CD4-positive, alpha-beta T cell treated with Interleukin-12 subunit alpha and Interleukin-12 subunit beta, for 1 hour (primary cell): ENCODE measurements at places on chromosomes 7 and 10.

DNA sequence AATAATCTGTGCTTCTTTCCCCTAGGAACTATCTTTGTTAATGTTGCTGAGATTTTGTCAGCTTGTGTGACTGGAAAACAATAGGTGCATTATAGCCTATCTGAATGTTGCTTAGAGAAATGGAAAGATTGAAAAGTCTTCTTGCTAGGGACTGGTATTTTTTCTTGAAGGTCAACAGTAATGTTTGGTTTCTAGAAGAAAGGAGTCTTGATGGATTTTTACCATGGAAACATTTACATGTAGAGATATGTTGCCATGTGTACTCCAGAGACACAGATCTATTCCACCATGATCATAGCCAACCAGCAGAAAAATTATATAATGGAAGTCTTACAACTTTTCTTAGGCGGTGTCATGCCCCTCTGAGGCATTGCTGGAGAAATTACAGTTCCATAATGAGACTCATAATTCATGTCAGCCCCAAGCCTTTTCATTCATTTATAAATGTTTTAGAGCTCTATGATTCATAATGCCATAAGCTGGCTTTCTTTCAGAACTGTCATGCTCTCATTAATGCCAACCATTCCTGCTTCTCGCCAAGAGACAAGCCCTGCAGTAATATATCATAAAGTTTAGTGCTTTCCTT is 175.1 kb upstream of the PTPRZ1 start:
- DNase-seq, result no peak

- DNase-seq, result no peak
Observed at GRCh38 chr7:26653430-26654399, 210.7 kb downstream of the SKAP2 start.

DNA sequence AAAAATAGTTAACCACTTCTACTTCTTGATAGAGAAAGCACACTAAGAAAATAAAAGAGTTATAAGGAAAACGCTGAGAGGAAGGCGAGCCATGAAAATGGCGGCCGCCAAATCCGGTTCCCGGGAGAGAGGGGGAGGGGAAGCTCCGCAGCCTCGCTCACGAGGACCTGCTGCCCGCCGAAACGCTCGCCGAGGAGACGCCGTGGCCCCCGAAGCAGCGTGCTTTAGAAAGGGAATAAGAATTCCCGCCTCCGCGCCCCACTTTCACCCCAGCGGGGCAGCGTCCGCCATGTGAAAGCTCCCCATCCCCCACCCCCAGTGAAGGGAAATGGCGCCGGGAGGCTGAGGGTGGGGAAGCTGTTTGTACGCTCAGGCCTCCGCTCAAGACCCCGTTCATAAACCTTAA is 505 bp downstream of the HNRNPA2B1 start:
- peak; percentile 75 for DNase-seq

DNA sequence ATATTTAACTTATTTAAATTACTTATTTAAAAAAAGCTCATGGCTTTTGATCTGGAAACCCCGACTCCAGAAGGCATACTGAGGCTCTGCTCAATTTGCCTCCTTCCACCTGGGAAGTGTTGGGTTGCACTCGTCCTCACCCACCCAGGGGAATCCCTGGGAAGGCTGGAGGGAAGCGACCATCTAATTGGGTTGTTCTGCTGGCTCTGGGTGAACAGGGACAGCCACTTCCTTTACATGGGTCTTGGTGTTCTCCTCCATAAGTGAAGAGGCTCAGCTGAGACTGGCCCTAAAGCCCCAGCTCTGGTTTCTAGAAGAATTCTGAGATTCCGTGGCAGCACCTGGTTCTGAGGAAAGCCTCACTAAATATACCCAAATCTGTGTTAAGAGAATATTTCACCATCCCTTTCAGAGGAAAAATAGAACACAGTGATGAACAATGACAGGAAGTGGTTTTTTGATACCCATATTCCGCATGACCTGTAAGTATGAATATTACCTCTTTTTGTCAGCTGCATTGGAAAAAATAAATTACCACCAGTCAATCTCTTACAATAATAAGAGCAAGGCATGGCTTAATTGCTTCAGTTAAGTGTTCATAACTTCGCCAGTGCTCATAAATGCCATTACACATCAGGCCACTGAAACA is 131.1 kb upstream of the SHH start:
- DNase-seq, result no peak

- no peak for DNase-seq
Observed at GRCh38 chr7:78716876-78717275, 736.6 kb downstream of the MAGI2 start.

GRCh38 chr10:84213076-84213475 is 12.3 kb downstream of the LRIT2 start:
- no peak for DNase-seq

DNA sequence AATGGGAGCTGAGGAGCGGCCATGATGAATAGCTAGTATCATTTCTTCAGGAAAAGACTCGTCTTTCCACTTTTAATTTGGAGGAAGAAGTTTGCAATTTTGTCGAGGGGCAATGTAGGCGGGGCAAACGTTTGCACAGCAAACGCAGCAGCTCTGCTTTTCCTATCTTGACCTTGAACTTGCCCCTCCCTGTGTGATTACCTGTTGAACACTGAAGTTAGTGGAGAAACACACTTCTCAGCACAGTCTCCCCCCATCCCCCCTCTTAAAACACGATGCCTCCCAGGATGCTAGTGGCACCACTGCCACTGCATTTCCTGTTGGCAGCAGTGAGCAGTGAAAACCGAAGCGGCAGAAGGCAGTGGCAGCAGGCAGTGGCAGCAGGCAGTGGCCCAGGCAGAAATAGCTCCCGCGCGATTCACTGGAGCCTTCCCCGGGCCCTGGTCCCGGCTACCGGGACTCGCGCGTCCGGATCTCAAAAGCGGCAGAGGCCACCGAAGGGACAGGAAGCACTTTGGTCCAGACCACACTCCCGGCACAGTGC is at the start of gene EPDR1:
Gene EPDR1, plus strand, starts transcription at position 336 of the 544 bp plus-strand sequence. CDS start 300 bp downstream, outside the sequence.
- DNase-seq, result peak; percentile 28

GRCh38 chr10:70357565-70357964 is 24.9 kb downstream of the LRRC20 start:
- DNase-seq, result no peak

DNA sequence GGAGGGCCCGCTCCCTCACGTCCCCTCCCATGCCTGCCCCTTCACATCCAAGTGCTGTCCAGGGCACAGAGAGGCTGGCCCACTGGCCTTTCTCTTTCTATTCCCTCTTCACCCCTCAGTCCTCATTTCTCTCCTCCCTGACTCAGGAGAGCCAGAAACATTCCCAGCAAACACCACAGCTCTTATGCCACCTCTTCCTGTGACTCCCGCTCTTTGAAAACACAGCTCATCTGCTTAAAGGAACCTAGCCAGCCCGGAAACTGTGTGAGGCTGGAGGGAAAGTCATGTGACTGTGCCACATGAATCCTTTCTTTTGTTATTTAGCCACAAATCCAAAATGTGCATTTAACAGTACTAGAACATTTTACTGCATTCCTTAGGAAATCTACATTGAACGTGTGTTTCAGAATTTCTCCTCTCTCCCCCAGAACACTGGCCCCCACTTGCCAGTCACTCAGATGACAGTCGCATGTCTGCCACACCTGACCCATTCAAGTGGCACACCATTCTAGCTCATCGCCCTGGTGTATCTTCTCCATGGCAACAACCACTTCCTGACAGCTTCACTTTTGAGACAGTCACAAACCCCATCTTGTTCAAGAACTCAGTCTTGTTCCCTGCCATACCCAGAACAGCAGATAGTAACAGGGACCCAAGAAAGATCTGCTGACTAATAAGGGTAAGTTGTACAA is 42.8 kb downstream of the GRB10 start:
- peak; percentile 85 for DNase-seq

GRCh38 chr10:6561552-6561951 is 18.5 kb downstream of the PRKCQ start:
- no peak for DNase-seq

- peak; percentile 49 for DNase-seq
Observed at GRCh38 chr10:28250782-28251181, 52.1 kb downstream of the MPP7 start.

GRCh38 chr7:53690411-53690810 is 655.0 kb downstream of the POM121L12 start:
- no peak for DNase-seq

- DNase-seq, result no peak
Observed at GRCh38 chr7:31724696-31725095, 37.7 kb downstream of the PPP1R17 start.

- DNase-seq, result peak; percentile 46
Observed at GRCh38 chr7:73623798-73624668, at the start of gene MLXIPL. MLXIPL (minus strand) TSS chr7:73624522; CDS start chr7:73624492, 30 bp downstream.

DNA sequence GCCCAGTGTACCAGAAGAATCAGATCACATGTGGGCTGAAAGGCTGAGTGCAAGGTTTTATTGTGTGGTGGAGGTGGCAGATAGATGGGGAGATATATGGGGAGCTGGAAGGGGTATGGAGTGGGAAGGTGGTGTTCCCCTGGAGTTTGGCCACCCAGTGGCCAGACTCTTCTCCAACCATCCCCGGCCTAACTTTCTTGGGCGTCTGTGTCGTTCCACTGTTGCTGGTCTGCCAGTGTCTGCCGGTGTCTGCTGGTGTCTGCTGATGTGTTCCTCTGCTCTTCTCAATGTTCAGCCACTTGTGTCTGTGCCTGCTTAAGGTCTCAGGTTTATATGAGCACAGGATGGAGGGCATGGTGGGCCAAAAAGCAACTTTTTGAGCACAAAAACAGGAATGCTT is 78.4 kb upstream of the PALS2 start:
- no peak for DNase-seq
